ENCODE measurements at places on chromosomes 12 and 14. TPM values are rescaled to one million over a fixed set of nuclear protein-coding genes. Genes with fewer than 3 reads are reported as not detected.

The WNT1 gene
- total RNA-seq, result 0.24 TPM

The SIX4 gene
- 1.1 TPM for total RNA-seq

The CCDC175 gene
- not detected for total RNA-seq

The CLEC9A gene
- total RNA-seq, result not detected

The PTPN6 gene
- total RNA-seq, result 341 TPM

The NANOG gene
- total RNA-seq, result not detected

The GPR84 gene
- total RNA-seq, result 2.3 TPM

The EPS8 gene
- total RNA-seq, result 3.1 TPM

The PRH2 gene
- total RNA-seq, result not detected

The TGM1 gene
- 4.8 TPM for total RNA-seq

The CLEC14A gene
- not detected for total RNA-seq

The FAM90A1 gene
- total RNA-seq, result 0.36 TPM

The BAZ2A gene
- total RNA-seq, result 126 TPM
